ENCODE measurements at places on chromosomes 4 and X. TPM values are rescaled to one million over a fixed set of nuclear protein-coding genes. Genes with fewer than 3 reads are reported as not detected.

Gene SYNPO2
- 0.28 TPM for total RNA-seq

DNA sequence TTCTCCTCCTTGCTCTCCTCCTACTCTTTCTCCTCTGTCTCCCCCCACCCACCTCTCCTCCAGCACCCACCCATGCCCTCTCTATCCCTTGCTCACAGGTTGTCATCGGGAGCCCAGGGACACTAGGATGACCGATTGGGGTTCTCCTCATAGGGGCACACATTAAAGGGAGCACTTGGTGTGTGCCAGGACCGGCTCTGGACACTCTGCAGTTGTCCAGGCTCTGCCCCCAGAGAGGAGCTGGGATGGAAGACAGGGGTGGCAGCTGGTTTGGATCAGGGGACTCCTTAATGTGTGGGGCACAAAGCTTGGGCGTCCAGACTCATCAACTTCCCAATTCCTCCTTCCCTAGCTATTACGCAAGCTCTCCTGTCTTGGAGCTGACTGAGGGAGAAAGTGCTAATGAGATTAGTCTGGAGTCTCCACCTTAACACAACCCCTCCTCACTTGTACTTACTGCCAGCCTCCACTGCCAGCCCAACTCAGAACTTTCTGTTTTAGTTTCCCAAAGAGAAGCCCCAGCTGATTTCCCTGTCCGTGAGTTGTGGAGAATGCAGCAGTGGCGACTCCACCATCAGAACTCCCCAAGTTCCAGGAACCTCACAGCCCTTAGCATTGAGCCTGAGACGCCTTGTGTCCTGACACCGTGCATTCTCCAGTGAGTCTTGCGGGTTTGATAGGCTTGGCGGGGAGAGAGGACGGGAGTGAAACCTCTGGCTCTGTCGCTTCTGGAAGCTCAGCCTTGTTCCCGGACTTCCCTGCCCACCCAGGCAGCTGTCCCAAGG lies 52.2 kb downstream of the CXorf49B start:
- no peak for DNase-seq

GRCh38 chrX:30714138-30714537 lies 60.9 kb downstream of the GK start:
- no peak for DNase-seq

DNA sequence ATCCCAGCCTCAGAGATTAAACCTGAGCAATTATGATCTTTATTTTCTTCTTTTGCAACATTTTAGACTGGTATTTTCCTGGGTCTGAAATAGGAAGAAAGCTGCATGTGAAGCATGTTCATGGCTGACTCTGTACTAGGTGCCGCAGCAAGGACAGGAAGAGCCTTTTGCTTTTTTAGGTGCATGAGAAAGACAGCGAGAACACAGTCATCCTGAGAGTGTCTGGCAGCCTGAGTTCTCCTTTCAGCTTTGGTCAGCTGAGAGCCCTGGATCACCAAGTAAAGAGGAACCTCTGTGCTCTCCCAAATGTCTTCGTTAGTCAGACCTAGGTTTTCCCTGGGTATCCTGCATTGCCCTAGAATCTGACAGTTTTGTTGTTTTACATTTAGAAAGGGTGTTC lies 29.8 kb downstream of the FAM149A start:
- no peak for DNase-seq

DNA sequence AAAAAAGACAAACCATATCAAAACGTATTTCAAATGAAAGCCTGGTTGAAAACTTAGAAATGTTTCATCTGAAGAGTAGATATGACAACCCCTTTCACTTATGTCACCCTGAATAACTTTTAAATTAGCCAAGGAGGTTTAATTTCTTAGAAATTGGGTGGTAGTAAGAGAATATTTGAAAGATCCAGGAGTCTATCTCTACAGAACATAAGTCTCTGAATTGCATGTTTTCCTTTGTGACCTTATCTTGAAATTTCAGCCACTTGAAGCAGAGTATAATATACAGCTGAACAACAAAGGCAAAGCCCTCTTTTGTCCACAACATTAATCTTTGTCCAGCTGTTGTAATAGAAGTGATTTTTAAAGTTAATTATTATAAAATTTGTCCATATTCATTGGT lies 49.5 kb downstream of the TMEM154 start:
- no peak for DNase-seq

DNA sequence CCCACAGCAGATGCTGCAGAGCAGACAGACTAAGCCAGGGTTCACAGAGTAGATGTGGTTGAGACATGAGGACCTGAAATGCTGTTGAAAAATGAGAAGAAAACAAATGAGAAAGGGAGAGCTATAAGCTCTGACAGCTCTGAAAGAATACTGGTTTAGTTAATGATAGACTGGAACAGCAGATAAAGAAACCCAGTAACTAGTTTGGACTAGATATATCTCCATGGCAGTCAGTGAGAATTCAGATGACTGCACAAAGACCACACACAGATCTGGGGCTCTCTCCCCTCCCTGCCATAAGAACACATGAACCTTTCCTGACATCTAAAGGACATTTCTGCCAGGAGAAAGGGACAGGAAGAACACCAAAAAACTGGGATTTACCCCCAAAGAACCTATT lies 8.2 kb downstream of the NAA11 start:
- DNase-seq: no peak

DNA sequence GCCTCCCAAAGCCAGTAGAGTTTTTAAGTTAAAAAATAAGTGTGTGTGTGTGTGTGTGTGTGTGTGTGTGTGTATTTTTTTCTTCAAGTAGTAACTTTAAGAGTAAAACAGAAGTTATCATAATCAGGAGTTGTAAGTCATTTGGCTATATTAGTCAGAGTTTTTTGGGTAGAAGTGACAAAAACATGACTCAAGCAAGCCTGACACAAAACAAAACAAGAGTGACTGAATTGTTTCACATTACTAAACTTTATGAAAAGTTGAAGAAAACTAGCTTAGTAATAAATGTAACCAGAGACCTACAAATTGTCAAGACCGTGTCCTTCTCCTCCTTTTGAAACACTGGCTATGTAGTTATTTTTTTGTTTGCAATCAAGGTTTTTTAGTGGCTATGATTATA lies 738.0 kb upstream of the PITX2 start:
- no peak for DNase-seq

DNA sequence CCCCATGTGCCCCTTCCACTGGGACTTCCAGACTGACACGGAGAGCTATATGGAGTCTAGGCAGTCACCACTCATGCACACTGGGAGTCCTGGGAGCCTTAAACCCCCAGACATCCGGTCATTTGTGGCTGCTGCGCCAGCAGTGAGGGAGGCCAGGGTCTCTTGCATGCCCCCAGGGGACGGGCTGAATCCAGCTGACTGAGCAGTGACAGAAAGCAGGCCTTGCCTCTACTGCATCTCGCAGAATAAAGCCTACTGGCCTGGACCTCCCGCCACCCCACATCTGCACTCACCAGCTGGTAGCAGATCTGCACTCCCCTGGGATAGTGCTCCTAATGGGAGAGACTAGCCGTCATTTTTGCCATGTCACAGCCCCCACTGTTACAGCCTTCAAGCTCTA lies 1234.2 kb downstream of the FAM133A start:
- DNase-seq: no peak
